Right cardiac atrium (tissue), 5 donors: ENCODE measurements at places on chromosomes 3 and 15. TPM values are rescaled to one million over a fixed set of nuclear protein-coding genes. Genes with fewer than 3 reads are reported as not detected.

Gene TPRG1
- 2.1 TPM for polyA plus RNA-seq

Gene SNTN
- not detected for polyA plus RNA-seq

Gene CATSPER2
- 2.5 TPM for polyA plus RNA-seq

Gene SNX22
- 74.0 TPM for polyA plus RNA-seq

Gene CMTM7
- 4.8 TPM for polyA plus RNA-seq

Gene BMF
- polyA plus RNA-seq, result 2.9 TPM

Gene CIB2
- polyA plus RNA-seq, result 55.0 TPM

Gene MYRIP
- polyA plus RNA-seq, result 2.4 TPM

Gene SHC4
- polyA plus RNA-seq, result 2.4 TPM
